ENCODE measurements at places on chromosomes 11 and 22.

DNA sequence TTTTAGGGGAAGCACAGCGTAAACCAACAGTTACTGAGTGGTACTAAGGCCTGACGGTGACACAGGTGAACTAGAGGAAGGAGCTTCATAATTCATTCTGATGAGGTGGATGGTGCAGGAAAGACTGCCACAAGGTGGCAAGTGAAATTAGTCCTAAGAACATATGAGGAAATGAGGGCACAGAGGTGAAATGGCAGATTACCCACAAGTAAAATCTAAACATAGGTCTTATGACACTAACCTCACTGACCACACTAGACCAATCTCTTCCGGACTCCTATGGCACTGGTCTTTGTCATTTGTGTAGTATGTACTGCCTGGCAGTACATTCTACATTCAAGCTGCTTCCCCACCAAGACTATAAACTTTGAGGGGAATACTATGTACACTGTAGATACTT lies 20.2 kb downstream of the GAB2 start:
- DNase-seq, result no peak

DNA sequence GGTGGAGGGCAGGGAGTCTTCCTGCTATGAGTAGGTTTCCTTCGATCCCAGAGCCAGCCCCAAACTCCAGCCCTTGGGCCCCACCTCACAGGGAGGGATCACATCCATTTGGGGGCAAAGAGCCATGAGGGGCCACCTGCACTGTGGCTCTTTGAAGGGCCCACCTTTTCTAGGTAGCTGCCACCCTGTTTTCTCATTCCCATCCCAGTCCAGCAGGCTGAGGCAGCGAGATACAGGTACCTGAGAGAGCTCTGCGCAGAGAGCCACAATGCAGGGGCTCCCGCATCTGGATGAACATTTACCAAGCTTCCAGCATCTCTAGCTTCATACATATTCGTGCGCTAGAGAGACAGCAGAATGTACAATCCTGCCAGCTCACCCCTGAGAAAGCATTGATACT lies 16.3 kb downstream of the FXYD6 start:
- DNase-seq, result no peak

GRCh38 chr11:127675581-127675980 lies 675.0 kb upstream of the KIRREL3 start:
- no peak for DNase-seq

GRCh38 chr22:43490311-43490710 lies 78.5 kb downstream of the MPPED1 start:
- DNase-seq, result no peak

DNA sequence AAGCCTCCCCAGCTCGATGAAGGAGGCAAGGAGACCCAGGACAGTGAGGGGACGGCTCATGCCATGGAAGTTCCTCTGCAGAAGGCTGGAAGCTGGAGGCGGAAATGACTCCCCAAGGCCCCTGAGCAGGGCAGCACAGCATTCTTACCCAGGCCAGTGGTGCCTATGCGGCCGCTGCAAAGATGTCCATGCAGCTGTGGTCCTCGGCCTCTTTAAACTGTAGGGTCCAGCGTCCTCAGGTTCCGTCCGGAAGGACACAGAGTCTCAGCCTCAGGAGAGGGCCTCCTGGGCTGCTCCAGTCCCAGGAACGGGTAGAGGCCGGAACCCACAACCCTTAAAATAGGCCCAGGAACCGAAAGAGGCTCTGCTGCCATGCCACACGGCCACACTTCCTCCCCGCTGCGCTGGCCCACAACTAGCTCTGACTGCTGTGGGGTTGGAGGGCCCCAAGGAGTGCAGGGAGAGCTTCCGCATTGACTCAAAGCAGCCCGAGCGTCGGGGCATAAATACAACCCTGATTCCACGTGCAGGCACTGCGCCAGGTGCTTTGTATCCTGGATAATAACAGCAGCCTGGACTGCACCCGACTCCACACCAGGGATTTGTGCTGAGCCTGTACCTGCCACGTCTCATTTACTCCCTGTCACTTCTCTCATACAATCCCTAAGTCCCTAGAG lies 5.5 kb downstream of the KIAA0930 start:
- peak; percentile 48 for DNase-seq

GRCh38 chr22:33639588-33640254 lies 280.6 kb downstream of the LARGE1 start:
- DNase-seq, result no peak

DNA sequence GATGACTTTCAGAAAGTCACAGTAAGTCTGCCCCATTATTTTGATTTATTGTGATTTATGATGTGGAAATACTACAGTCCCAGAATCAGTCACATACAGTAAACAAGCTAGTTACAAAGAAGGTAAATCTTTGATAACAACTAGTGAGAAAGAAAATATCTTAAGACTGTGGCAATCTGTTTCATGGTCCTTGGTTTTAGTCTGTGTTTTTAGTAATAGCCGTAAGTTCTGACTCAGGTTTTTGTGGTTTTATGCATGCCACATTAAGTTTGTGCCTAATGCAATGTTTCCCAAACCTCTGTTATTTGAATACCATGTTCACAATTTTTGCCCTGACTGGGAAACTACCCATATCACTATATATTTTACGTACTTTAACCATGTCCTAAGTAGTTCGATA lies 6.7 kb downstream of the CEP295 start:
- DNase-seq, result no peak
